ENCODE measurements at places on chromosomes 3 and 15.

DNA sequence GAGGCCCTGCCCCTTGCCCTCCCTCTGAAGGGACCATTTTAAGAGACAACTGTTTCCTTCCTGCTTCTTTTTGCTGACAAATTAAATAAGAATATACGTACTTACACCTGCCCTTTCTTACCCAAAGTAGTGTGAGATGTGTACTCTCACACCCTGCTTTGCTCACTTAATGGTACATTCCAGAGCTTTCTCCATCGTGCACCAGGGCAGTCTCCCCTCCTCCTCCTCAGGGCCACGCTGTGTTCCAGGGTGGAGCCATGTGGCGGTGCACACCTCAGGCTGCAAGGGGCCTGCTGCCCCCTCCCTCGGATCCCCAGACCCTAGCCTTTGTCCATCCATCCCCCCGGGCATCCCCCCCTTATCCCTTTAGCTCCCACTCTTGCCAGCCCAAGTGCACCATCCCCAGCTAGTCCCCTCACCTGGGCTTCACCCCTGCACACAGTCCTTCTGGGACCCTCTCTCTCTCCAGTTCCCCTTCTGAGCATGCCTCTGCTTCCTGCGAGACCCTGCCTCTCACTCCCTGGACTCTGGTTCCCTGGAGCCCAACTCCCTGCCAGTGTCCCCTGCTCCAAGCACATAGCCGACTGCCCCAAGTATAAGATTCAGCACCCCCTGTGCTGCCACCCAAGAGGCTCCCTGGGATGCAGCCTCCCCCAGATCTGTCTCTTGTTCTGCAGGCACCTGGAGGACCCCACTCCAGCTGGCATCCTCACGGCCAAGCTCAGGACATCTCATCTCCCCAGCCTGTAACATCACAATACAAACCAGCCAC lies 89.5 kb upstream of the IQSEC1 start:
- no peak for DNase-seq

DNA sequence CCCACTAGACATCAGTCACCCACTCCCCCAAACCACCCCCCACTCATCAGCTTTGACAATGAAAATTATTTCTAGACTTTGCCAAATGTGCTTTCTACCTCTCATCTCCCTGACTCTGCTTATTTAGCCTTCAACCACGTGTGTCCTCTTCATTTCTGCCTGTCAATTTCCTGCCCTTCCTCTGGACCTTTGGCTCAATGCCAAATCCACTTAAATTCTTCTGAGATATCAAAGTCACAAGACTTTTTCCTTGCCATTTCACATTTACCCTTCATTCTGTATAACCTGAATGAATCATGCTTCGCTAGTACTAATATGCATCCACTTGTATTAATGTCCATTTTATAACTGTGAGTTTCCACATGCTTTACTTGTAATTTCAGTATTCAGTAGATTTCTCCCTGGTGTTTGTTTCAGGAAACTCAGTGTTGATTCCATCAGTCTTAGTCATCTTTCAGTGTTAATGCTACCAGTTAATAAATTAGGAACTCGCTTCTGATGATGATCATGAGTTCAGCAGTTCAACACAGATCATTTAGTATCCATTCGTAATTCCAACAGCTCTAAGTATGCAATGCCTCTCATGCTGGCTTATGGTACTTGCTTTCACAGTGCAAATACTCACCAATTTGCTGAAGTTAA lies 128.2 kb upstream of the OSTN start:
- no peak for DNase-seq

GRCh38 chr3:12478326-12478725 lies 6.0 kb upstream of the TSEN2 start:
- DNase-seq: no peak

GRCh38 chr3:55434789-55435188 lies 52.3 kb downstream of the WNT5A start:
- no peak for DNase-seq

DNA sequence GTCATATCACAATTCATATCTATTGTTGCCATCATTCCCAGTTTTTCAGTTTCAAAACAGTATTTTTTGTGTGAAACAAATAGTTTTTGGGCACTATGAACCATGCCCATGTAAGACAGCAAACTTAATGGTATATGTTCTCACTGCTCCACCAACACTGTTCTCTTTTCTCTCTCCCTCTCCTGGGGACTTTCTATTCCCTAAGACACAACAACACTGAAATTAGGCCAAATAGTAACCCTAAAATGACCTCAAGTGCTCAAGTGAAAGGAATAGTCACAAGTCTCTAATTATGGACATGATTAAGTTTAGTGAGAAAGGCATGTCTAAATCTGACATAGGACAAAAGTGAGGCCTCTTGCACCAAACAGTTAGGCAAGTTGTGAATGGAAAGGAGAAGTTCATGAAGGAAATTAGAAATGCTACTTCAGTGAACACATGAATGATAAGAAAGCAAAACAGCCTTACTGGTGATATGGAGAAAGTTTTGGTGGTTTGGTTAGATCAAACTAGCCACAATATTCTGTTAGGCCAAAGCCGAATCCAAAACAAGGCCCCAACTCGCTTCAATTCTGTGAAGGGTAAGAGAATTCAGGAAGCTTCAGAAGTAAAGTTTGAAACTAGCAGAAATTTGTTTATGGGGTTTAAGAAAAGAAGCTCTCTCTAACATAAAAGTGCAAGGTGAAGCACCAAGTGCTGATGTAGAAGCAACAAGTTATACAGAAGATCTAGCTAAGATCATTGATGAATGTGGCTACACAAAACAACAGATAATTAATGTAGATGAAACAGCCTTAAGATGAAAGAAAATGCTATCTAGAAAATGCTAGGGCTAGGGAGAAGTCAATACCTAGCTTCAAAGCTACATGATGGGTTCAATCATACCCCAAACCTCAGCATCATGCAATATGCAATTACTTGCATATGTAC lies 104.2 kb downstream of the CBLB start:
- DNase-seq: no peak

- no peak for DNase-seq
Observed at GRCh38 chr15:92332125-92332899, 61.4 kb upstream of the ST8SIA2 start.

- DNase-seq: no peak
Observed at GRCh38 chr15:22241451-22241850, 161.1 kb downstream of the OR4M2 start.

DNA sequence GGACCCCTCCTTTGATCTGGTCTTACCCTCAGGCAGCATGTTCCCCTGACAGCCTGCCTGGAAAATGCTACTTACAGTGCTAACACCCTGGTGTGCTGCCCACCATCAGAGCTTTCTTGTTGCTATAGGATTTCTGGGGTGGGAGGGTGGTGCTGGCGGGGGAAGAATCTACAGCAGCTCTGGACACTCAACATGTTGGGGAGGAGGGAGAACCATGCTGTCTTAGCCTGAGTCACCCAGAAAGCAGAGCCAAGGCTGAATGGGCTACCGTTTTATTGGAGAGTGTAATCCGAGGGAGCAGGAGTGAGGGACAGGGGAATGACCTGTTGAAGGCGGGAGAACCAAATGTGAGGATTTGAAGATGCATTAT lies 45.6 kb downstream of the MFSD1 start:
- no peak for DNase-seq

GRCh38 chr15:33309602-33310276 lies 1.0 kb upstream of the RYR3 start:
- no peak for DNase-seq

GRCh38 chr3:51692980-51693395 lies 13.9 kb upstream of the GRM2 start:
- no peak for DNase-seq

- DNase-seq: no peak
Observed at GRCh38 chr15:59723687-59724346, 34.7 kb upstream of the BNIP2 start.

DNA sequence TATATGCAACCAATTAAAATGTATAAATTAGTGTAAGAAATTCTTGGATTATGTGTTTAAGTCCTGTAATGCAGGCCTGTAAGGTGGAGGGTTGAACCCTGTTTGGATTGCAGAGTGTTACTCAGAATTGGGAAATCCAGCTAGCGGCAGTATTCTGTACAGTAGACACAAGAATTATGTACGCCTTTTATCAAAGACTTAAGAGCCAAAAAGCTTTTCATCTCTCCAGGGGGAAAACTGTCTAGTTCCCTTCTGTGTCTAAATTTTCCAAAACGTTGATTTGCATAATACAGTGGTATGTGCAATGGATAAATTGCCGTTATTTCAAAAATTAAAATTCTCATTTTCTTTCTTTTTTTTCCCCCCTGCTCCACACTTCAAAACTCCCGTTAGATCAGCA lies 65.4 kb upstream of the ACAD9 start:
- DNase-seq: no peak

DNA sequence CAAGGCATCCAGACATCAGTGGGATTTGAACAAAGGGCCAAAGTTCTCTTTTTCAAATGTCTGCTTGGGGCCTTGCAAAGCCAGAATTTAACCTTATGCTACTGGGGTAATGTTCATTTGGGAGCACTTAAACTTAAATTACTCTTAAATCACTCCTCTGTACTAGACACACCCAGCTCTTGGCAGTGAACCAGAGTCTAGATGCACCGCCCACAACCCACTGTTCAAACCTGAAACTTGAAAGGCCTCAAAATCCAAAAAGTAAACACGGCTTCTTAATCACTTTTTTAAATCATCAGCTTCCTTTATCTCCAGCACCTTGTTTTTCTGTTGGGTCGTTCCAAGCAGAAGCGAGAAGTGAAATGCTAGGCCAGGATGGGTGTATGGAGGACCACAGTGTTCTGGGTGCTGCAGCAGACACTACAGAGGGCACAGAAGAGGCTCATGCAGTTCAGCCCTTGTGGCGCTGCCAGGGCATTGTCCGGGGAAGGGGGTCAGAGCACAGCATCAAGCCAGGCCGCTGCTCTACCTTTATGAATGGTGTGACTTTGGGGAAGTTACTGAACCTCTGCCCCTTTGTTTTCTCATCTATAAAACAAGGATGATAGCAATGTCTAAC lies 28.8 kb downstream of the MECOM start:
- DNase-seq: no peak

- DNase-seq: no peak
Observed at GRCh38 chr15:33066584-33066983, 127.9 kb downstream of the FMN1 start.

DNA sequence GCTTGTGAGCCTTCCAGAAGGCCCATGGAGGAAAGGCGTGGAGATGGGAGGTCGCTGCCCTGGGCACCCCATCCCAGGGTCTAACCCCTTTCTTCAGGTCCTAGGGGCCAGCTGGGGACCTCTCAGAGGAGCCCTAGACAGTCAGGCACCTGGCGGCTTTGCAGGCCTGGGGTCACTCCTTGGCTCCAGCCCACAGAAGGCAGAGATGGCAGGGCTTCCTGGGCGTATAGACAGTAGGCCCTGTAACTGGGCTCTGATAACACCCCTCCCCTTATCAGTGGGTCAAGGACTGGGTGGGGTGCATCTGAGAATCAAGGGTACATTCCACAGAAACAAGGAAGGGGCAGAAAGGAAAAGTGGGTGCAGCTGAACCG lies 16.7 kb downstream of the ZDHHC19 start:
- DNase-seq: no peak

GRCh38 chr3:112649478-112649735 lies 8.5 kb upstream of the CCDC80 start:
- DNase-seq: no peak

- peak; percentile 23 for DNase-seq
Observed at GRCh38 chr15:42919799-42920518, 619 bp downstream of the TTBK2 start.

DNA sequence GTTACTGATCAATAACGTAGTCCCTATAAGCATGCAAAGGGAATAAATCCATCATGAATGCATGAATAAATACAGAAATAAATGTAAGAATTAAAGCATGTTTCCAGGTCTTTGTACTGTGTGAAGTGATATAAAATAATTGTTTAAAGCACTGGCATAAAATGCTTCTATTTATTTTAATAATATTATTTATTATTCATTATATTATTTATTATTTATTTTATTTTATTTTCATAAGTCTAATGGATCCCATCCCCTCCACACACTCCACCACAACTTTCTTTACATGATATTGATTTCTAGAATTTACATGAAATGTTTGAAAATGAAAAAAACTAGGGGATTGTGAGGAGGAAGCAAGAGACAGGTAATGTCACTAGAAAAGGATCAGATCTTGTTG lies 73.5 kb downstream of the MCF2L2 start:
- DNase-seq: no peak

DNA sequence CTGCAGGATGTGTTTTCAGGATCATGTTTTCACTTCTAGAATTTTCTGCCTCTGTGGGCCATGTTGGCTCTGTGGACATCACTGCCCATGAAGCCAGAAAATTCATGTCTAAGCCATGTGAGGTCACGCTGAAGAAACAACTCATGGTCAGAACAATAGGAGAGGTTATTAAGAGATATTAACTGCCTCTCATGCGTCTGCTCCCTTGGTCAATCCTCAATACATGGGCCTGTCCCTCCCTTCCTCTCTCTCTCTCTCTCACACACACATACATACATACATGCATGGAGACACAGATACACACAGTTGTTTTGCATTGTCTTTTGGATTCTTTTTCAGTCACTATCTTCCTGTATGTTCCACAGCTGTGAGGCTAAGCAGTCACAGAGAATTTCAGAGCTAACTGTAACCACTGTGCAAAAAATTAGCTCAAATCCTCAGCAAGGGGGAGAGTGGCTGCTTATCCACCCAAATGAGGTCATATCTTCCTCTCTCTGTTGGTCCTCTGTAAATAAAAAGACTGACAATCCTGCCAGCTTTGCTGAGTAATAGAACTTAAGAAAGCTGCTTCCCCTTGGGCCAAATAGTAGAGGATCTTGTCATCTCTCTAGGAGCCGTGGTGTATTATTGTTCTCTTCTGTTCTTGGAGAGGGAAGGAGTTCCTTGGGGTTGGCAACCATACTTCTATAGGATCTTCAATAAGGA lies 45.6 kb downstream of the LRTM1 start:
- no peak for DNase-seq

DNA sequence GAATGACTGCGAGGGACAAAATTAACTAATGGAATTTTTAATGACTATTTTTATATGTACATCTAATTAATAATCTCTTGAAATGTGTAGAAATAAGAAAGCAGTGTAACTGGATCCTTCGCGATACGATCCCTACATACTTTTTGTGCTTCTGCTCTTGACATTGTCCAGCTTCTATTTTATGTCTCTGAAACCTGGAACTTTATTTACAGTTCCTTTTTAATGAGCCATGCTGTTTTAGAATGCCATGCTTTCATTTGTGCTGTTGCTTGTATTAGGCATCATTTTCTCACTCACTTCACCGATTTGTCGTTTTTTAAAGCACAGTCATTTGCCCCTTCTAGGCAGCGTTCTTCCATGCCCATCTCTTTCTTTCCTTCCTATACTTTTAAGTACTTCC lies 301.3 kb downstream of the EDEM1 start:
- no peak for DNase-seq

DNA sequence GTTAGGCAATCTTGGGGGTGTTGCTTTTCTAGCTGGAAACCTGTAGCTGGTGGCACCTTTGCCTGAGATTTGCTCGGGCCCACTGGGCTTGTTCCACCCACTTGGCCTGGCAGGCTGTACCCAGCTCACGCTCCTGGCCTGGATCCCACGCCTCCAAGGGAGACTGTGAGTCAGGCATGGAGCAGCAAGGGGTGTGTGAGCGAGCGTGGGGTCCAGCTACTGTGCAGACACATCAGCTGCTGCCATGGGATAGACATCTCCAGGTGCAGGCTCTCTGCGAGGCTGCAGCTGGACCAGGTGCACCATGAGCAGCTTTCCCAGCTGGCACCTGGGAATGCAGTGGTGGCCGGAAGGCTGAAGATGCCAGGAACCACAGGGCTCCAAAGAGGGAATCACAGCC lies 36.0 kb downstream of the NR1D2 start:
- DNase-seq: no peak

GRCh38 chr3:150370999-150371398 lies 37.1 kb upstream of the TSC22D2 start:
- DNase-seq: no peak

All from spinal cord (tissue), 10 donors.